ENCODE measurements at places on chromosomes 11 and 22. TPM values are rescaled to one million over a fixed set of nuclear protein-coding genes. Genes with fewer than 3 reads are reported as not detected.
A peak's percentile ranks its signal among the peaks of the same experiment; 100 is the strongest.

DNA sequence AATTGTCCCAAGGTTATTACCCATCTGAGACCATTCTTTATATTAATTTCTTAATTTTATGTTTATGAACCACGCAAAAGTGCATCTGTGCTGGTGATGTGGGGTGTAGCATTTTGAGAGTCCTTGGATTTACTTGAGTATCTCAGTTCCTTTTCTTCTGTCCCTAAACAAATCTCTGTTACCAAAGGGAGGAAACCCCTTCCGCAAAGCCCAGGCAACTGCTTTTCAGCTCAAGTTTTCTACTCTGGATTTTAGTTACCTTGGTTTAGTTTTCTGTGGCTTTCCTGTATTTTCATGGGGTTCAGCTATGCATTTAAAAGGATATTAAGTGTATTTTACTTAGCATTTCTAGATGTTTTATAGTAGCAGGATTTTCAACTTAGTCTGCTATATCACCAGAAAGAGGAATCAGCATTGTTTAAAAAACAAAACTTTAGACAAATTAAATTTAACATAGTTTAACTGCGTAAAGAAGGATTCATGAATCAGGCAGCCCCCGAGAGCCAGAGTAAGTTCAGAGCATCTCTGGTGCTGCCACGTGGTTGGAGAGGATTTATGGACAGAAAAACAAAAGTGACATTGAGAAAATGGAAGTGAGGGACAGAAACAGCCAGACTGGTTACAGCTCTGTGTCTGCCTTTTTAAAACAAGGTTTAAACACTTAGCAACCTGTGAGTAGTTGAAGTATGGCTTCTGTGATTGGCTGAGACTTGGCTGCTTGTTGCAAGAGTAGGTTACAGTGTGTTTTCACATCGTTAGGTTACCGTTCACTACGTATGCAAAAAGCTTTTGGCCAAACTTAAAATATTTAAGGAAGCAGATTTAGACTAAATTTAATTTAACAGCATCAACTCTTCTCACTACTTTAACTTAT, 9.6 kb downstream of the ADM start:
- no peak overlapping the region for H3K4me3 ChIP-seq
- H3K4me1 ChIP-seq: peaks cover 15% of the 10 kb centered on the region
- no peaks in the 10 kb centered on the region for H3K27me3 ChIP-seq
- H3K27ac ChIP-seq: no peak overlapping the region
- no peaks in the 10 kb centered on the region for H3K36me3 ChIP-seq

GRCh38 chr11:92850296-92850826, 119.1 kb upstream of the MTNR1B start:
- no peaks in the 10 kb centered on the region for H3K36me3 ChIP-seq
- no peaks in the 10 kb centered on the region for H3K27me3 ChIP-seq
- H3K4me1 ChIP-seq: no peaks in the 10 kb centered on the region
- no peak for DNase-seq
- H3K4me3 ChIP-seq: no peak overlapping the region

DNA sequence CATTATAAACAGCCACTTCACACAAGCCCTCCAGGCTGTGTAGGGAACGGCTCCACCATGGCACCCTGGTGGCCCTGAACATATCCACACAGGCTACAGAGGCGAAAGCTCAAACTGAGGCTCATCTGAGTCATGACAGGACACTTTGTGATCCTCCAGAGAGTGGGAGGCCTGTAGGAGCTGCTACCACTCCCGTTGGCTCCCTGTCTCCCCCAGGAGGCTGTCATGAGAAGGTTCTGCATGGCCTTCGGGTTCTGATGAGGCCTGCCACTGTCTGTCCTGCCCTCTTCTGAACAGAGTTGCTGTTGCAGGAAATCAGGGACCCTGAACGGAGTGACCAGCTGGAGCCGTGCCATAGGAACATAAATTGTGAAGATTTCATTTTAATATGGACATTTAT, 23.8 kb upstream of the ALDH3B2 start:
- no peak for DNase-seq
- H3K27me3 ChIP-seq: no peaks in the 10 kb centered on the region
- H3K36me3 ChIP-seq: no peaks in the 10 kb centered on the region
- no peaks in the 10 kb centered on the region for H3K4me1 ChIP-seq

- DNase-seq: no peak
- no peak overlapping the region for H3K27ac ChIP-seq
- peaks cover 6% of the 10 kb centered on the region for H3K36me3 ChIP-seq
- no peaks in the 10 kb centered on the region for H3K27me3 ChIP-seq
Observed at GRCh38 chr11:71237853-71238252, 14.5 kb downstream of the SHANK2 start.

- no peaks in the 10 kb centered on the region for H3K27me3 ChIP-seq
- no peak overlapping the region for H3K4me3 ChIP-seq
- H3K27ac ChIP-seq: no peak overlapping the region
- H3K36me3 ChIP-seq: no peaks in the 10 kb centered on the region
Observed at GRCh38 chr22:19822301-19823117, 32.2 kb downstream of the GNB1L start.

- no peaks in the 10 kb centered on the region for H3K4me1 ChIP-seq
- no peak for DNase-seq
- peaks cover 17% of the 10 kb centered on the region for H3K36me3 ChIP-seq
- H3K27me3 ChIP-seq: no peaks in the 10 kb centered on the region
- H3K27ac ChIP-seq: no peak overlapping the region
Observed at GRCh38 chr11:1281974-1282365, 27.5 kb downstream of the TOLLIP start.

GRCh38 chr22:49300241-49300640, 527.4 kb downstream of the BRD1 start:
- H3K4me1 ChIP-seq: no peaks in the 10 kb centered on the region
- no peak overlapping the region for H3K4me3 ChIP-seq
- H3K36me3 ChIP-seq: no peaks in the 10 kb centered on the region
- DNase-seq: peak; percentile 12
- H3K27ac ChIP-seq: no peak overlapping the region
- H3K27me3 ChIP-seq: no peaks in the 10 kb centered on the region

DNA sequence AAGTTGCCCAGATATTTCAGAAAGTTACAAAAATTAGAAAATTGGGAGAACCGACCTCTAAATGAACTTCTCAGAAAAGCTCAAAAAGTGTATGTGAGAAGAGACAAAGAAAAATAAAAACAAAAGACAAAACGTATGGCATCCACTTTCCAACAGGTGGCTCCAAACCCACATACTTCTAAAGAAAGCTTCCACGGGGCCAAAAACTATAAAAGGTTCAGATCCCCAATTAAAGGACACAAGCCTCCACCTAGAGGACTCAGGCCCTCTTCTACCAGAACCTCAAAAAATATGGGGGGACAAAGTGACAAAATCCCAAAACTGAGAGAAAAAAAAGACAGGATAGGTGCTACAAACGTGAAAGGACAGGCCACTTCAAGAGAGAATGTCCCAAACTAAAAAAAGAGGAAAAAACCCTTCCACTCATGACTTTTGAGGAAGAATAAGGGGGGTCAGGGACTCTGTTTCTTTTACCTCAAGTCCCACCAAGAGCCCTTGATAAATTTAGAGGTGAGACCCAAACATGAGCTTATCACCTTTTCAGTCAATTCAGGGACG, 8.8 kb downstream of the SCGB2A1 start:
- DNase-seq: no peak
- H3K27ac ChIP-seq: no peak overlapping the region
- no peaks in the 10 kb centered on the region for H3K4me1 ChIP-seq
- H3K36me3 ChIP-seq: no peaks in the 10 kb centered on the region

DNA sequence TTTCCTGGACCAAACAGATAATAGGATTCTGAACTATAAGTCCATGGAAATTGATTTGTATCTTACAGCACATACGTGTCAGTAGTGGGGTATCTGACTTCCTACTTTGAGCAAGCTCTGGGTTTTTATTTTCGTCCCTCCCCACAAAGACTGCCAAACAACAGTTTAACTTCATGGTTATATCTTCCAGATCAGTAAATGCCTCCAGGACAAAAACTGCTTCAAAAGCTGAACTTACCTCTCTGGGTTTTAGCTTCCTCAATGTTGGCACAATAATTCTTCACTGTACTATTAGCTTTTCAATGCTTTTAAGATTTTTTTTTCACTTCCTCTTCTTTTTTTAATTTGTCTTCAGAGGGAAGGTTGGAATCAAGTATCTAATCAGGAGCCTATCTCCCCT, 4.2 kb upstream of the DPF2 start:
- no peak for DNase-seq
- H3K27ac ChIP-seq: no peak overlapping the region
- no peak overlapping the region for H3K4me3 ChIP-seq
- H3K27me3 ChIP-seq: no peaks in the 10 kb centered on the region
- no peaks in the 10 kb centered on the region for H3K4me1 ChIP-seq

DNA sequence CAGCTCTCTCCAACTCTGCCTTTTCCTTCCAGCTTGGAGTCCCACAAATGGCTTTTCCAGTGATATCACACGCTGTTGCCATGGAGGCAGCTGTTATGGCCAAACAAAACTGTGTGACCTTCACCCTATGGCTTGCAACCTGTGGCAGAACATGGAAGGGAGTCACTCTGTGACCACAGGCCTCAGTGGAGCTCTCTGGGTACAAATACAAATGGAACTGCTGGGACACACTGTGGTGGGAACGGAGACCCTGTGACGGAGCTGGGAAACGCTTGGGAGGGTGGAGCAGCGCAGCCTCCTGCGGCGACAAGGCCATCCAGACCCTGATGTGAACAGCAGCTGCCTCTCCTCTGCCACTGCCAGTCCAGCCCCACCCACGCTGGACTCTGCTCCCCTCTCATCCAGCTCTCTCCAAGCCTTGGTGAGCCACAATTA, 162.5 kb downstream of the ETS1 start:
- peak; percentile 80 for DNase-seq
- H3K4me1 ChIP-seq: peaks cover 9% of the 10 kb centered on the region
- H3K36me3 ChIP-seq: no peaks in the 10 kb centered on the region
- H3K4me3 ChIP-seq: no peak overlapping the region
- no peaks in the 10 kb centered on the region for H3K27me3 ChIP-seq
- peak overlapping the region; percentile 9 for H3K27ac ChIP-seq

- peaks cover 22% of the 10 kb centered on the region for H3K27me3 ChIP-seq
- no peak for DNase-seq
- H3K4me1 ChIP-seq: peaks cover 19% of the 10 kb centered on the region
- no peak overlapping the region for H3K27ac ChIP-seq
- no peaks in the 10 kb centered on the region for H3K36me3 ChIP-seq
Observed at GRCh38 chr11:57458060-57458409, 2.3 kb upstream of the RTN4RL2 start.

GRCh38 chr11:116984589-116984988, 113.6 kb downstream of the SIK3 start:
- H3K27ac ChIP-seq: no peak overlapping the region
- no peaks in the 10 kb centered on the region for H3K36me3 ChIP-seq
- no peak for DNase-seq
- H3K4me1 ChIP-seq: peaks cover 10% of the 10 kb centered on the region
- no peaks in the 10 kb centered on the region for H3K27me3 ChIP-seq

GRCh38 chr11:119533921-119534736, 111.2 kb upstream of the THY1 start:
- no peak overlapping the region for H3K4me3 ChIP-seq
- H3K4me1 ChIP-seq: no peaks in the 10 kb centered on the region
- no peaks in the 10 kb centered on the region for H3K36me3 ChIP-seq
- no peak overlapping the region for H3K27ac ChIP-seq
- no peaks in the 10 kb centered on the region for H3K27me3 ChIP-seq

DNA sequence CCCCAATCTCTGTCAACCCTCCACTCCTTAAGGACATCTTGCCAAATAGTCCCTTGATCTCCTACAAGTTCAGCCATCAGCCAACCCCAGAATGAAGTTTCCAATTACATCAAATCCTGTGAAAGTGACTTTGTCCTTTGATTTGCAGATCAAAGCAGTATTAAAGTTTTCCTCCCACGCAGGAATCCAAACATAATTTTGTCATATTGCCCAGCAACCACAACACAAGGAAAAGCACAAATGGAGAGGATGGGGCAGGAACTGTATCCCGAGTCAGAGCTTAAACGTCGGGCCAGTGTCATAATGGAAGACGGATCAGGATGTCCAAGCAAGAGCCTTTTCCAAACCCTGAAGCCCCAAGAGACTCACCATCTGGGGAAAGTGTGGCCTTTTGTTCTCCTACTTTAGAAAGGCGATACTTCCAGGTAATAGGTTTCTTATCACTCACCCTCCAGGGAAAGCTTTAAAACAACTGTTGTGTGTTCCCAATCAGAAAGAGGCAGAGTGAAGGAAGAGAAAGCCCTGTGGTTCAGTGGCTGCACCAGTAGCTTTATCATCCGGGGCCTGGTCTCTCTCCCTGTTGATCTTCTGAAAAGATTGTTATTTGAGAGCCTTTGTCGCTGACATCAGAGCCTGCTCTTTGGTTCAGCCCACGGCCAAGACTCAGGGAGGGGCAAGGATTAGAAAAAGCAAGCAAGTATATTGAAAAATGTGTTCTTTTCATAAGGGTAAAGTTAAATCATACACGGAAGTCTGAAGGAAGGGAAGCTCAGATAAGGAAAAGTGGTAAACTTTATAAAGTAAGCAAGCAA, 41.7 kb downstream of the EXPH5 start:
- H3K27ac ChIP-seq: no peak overlapping the region
- DNase-seq: peak; percentile 58
- no peaks in the 10 kb centered on the region for H3K27me3 ChIP-seq
- H3K4me3 ChIP-seq: peak overlapping the region; percentile 34
- no peaks in the 10 kb centered on the region for H3K36me3 ChIP-seq
- H3K4me1 ChIP-seq: peaks cover 3% of the 10 kb centered on the region

GRCh38 chr11:78499971-78500370, 74.7 kb downstream of the NARS2 start:
- no peaks in the 10 kb centered on the region for H3K4me1 ChIP-seq
- H3K27ac ChIP-seq: no peak overlapping the region
- H3K4me3 ChIP-seq: no peak overlapping the region
- no peaks in the 10 kb centered on the region for H3K27me3 ChIP-seq
- no peaks in the 10 kb centered on the region for H3K36me3 ChIP-seq

GRCh38 chr22:38567531-38568285, 2.3 kb downstream of the DMC1 start:
- no peak overlapping the region for H3K4me3 ChIP-seq
- no peaks in the 10 kb centered on the region for H3K36me3 ChIP-seq
- no peak for DNase-seq
- H3K27me3 ChIP-seq: no peaks in the 10 kb centered on the region
- H3K27ac ChIP-seq: no peak overlapping the region

ENTHD1 gene
- not detected for total RNA-seq

SLC22A12 gene
- total RNA-seq: 5.3 TPM

NF2 gene
- 60.6 TPM for total RNA-seq

PYGM gene
- total RNA-seq: 8.6 TPM

ZP1 gene
- not detected for total RNA-seq

SEZ6L gene
- 0.19 TPM for total RNA-seq

HBG2 gene
- not detected for total RNA-seq

TMEM25 gene
- total RNA-seq: 30.7 TPM
